ENCODE measurements at places on chromosomes 1 and 21.

DNA sequence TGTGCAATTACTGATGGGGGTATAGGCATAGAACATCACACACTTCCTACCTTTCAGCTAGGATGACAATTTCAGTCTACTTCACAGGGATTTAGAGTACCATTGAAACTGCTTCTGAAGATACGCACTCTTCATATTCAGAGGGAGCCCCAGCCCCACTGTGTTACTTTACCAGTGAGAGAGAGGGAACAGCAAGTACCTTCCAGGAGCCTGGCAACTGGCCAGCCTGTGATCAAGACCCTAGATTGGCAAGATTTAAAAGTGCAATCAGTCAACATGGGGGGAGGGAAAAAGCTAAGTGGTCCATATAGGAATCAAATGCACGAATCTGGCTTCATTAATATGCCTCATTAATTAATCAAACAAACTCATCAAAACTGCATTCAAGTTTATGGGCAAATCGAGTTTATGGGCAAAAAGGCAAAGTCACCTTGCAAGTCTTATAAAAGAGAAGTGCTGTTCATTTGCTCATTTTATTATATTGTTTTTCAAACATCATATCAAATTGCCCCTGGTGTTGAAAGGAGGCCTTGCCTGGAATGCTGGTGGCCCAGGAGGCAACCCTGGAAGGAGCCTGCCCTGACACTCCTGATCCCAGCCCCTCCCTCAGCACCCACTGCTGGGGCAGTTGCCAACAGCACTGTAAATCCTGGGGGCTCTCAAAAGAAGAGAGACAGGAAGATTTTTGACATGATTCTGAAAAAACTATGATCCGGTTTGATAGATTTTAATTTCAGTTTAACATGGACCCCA lies 184.9 kb upstream of the DPT start:
- no peak for DNase-seq

DNA sequence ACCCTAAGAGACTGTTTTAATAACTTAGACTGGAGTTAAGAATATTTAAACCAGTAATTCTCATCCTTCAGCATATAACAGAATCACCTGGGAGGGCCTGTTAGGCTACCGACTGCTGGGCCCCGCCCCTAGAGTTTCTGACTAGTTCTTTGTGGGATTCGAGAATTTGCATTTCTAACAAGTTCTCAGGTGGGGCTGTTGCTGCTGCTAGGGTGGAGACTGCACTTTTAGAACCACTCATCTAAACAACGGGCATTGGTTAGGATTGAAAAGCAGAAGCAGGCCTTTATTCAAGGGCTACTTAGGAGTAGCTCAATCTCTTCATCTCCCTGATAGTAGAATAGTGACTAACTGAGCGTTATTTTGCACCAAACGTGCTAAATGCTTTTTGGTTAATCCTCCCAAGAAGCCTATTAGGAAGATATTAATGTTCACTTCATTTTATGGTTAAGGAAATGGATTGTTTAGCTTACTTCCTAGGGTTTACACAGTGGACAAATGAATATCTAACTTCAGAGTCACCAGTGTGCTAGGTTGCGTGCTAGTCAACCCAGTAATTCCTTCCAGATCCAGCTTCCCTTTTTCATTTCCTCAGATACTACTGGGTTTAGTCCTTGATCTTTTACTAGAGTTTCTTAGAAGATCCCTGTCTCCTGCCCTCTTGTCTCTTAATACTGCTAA lies 31.1 kb upstream of the UAP1 start:
- DNase-seq: no peak

DNA sequence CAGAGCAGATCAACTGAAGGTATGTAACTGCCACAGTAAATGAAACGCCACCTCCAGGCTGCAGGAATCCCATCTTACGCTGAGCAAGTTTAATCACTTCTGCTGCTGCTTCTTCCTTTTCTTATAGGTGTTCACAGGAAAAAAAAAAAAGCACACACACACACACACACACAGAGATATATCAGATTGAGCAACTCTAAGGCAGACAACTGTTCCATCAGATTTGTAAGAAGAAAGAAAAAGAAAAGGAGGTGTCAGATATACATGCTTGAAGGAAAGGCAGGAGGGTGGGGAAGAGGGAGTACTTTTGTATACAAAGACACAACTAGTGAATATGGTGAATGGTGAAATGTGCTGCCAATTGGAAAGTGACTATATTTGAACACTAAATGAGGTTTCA lies 28.6 kb downstream of the DSTYK start:
- DNase-seq: no peak

GRCh38 chr1:229370601-229371021 lies 27.8 kb upstream of the CCSAP start:
- no peak for DNase-seq

- no peak for DNase-seq
Measured at GRCh38 chr21:43373362-43374227, 53.3 kb downstream of the SIK1 start.

All from testis (tissue), 5 donors.